AG08396 (cell line): ENCODE measurements at places on chromosomes 7 and 10.

GRCh38 chr10:59595593-59595992 is 114.1 kb downstream of the SLC16A9 start:
- no peak for DNase-seq

DNA sequence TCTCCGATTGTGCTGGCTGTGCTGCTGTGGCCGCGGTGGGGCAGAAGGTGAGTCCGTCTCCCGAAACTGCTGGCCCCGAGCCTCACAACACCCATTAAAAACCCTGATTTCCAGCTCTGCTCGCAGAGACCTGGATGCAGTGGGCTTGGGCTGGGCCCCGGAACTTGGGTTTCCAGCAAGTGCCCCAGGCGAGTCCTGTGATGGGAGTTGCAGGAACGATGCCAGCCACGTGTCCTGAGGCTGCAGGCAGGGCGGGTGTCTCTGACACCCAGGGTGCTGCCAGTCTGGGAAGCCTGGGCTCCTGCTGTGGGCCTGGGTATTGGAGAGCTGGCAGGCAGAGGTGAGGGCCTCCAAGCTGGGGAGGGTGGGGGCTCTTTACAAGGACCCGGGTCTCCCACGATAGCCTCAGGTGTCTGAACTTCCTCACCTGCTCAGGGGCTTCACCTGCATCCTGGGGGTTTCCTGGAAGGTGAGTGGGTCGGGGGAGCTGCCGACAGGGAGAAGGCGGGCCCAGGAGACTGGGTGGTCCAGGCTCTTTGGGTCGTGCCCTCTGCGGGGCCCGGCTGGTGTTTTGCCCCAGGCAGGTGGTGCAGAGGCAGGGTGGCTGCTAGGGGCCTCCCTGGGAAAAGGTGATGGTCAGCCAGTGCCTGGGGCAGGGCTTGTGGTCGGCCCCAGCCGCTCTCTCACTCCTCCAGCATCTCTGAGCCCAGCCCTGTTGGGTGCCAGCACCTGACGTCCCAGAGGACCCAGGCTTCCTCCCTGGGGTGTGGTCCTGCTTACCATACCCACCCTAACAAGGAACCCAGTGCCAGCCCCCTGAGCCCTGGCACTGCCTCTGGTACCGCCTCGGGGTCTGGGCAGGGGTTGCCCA is 180.3 kb downstream of the DNAJB6 start:
- DNase-seq, result no peak

DNA sequence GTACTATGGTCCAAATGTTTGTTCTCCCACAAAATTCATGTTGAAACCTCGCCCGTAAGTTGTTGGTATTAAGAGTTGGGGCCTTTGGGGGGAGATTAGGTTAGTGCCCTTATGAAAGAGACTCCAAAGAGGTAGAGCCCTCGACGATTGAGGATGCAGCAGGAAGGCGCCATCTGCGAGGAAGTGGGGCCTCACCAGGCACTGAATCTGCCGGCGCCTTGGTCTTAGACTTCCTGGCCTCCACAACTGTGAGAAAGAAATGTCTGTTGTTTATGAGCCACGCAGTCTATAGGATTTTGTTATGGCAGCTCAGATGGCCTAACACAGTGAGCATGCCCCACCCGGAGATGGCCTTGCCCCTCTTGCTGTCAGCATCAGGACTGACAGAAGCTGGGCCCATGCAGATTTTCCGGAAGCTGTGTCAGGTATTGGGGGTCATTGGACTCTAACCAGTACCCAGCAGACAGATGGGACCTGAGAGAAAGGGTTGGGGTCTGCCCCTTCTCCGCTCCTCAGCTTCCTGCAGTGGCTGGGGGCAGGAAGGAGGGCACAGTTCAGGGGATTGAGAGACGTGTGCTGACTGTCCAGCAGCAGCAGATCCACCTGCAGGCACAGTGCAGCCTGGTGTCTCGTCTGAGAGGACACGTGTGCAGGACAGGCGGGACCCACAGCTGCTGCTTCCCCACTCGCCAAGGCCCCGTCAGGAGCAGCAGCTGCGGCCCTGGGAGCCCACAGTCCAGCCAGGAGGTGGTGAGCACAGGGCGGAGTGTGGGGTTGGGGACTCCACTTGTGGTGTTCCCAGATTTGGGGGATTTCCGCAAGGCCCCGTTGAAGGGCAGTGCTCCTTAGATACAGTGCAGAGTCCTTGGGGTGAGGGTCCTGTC is 47.8 kb downstream of the MGMT start:
- DNase-seq, result no peak

DNA sequence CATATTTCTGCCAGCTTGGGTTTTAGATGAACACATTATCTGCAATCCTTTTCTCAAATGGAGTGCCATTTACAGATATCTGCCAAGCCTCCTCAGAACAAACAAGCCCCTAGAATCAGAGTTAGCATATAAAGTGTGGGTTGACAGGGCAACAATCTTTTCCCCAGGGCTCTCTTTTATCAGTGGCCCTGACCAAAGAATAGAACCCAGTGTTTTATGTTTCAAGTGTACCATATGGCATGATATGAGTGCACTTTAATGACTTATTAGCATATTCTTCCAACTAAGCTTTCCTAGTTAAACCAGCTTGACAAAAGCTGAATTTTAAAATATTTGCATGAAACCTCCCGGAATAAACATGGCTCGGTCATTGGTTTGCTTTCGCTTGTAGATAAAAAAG is 57.3 kb downstream of the EVX1 start:
- DNase-seq, result no peak

- DNase-seq, result no peak
These were observed 39.4 kb upstream of the NPFFR1 start for GRCh38 chr10:70323138-70323696.

DNA sequence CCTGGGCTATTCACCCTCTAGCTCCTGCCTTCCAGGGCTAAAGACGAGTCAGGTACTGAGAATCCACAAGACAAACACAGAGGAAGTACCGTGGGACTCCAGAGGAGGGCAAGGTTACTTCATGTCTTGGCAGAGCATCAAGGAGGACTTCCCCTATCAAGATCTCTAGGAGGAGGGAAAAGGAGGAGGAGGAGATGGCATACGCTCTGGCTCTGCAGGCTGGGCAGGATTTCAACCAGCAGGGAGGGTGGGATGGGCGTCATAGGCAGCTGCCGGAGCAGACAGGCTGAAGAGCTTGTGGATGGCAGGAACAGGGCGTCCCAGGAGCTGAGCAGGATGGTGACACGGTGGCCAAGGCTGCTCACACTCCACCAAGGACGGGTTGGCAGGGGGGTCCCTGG is 21.3 kb downstream of the MDH2 start:
- DNase-seq, result peak; percentile 81

DNA sequence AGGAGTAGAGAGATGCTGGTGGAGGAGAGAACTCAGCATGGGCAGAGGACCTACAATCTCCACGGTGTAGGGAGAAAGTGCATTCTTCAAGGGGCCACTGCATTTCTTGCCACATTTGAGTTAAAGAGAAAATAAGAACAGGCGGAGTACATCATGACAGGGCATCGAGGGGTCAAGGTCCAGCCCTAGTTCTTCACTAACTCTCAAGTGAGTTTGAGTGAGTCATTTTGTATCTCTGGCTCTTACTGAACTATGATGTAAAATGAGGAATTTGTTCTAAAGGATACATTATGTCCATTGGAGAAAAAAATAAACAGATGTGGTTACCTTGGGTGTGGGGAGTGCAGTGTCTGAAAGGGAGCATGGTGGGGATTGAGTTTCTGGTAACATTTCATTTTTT is 182.9 kb downstream of the XPNPEP1 start:
- no peak for DNase-seq

GRCh38 chr10:75475460-75476182 is 44.2 kb downstream of the LRMDA start:
- DNase-seq, result no peak

DNA sequence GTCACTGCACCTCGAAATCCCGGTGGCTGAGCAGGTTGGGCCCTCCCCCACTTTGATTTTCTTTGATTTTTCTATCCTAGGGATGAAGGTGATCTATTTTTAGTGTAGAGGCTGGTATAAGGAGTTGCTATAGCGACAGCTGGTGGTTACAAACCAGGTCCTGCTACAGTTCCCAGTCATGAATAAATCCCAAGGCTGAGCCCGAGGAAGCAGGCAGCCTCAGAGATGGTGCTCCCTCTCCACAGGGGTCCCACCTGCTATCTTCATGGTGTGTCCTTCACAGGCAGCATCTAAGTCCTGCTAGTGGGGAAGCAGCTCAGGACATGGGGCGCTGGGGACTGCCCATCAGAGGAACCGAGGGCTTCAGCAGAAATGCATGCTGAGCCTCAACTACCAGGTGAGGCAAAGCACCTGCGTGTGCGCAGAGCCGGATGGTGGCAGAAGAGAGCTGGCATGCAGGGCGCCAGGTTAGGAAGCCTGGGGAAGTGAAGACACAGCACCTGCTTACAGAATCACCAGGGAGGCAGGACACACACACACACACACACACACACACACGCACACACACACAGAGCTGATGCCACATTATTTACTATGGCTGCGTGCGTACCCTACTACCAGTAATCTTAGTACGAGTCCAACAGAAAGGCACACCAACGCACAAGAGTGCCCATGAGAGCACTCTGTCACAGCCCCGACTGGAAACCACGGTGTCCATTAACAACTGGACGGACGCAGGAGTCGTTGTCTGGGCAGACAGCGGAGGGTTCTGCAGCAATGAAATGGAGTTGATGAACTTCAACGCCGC is 150.9 kb downstream of the PRKAG2 start:
- DNase-seq, result no peak

- no peak for DNase-seq
These were observed 242.2 kb downstream of the HGF start for GRCh38 chr7:81527651-81528050.

GRCh38 chr10:20256969-20257368 is 440.7 kb downstream of the PLXDC2 start:
- DNase-seq, result no peak

- no peak for DNase-seq
These were observed 5.3 kb upstream of the ALDH18A1 start for GRCh38 chr10:95661818-95662217.

GRCh38 chr7:16398146-16399017 is 23.0 kb downstream of the CRPPA start:
- no peak for DNase-seq

DNA sequence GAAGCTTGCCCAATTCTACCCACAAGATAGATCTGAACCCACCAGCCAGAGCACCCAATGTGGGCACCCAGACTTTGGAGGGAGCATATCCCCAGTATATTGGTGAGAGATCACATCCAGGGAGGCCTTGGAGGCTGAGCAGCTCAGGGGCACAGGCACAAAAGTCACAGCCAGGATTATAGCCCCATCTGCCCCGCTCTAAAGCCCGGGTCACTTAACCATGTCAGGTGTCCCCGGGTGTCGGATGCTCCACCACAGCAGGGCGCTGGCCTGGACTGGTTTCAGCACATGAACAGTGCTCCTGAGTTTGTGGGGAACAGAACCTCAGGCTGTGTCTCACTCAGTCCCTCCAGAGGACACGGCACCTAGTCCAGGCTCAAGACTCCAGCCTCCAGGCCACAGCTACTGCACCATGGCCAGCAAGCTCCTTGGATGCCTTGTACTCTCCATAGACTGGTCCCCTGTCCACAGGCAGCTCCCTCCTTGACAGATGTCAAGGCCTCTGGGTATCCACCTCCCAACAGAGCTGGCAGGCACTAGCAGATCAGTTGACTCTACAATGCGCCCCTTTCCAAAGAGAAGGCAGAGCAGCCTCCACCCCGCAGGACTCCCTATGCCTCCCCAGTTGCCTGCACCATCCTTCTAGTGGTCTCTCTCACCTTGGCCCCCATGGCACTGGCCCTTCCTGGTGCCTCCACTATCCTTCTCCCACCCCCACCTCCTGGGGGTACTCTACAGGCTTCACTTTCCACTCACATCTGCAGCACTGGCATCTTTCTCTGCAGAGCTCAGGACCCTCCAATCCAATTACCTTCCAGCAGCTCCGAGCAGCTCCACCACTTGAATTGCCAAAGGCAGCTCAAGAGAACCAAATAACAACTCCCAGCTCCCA is 306.0 kb downstream of the GRID1 start:
- DNase-seq, result no peak

- DNase-seq, result no peak
These were observed 44.6 kb downstream of the WDR37 start for GRCh38 chr10:1100691-1101368.

DNA sequence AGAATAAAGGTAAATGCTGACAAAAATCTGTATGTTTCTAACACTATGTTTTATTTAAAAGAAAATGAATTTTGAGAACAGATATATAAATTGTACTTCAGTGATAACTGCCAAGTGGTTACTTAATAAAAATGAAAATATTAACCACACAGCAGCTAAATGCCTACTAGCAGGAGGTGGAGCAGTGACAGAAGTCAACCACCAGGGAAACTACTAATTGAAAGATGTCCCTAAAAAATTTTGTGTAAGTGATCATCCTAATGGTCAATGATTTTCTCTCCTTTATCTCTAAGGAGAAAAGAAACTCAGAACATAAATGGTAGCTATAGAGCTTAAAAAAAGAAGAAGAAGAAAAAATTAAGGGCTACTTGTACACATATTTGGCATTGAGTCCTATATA is 22.9 kb downstream of the WNT16 start:
- DNase-seq, result no peak

GRCh38 chr10:27997865-27998177 is 1.1 kb downstream of the ODAD2 start:
- no peak for DNase-seq

GRCh38 chr10:43082087-43082486 is 5.2 kb downstream of the RET start:
- DNase-seq, result no peak

- DNase-seq, result no peak
These were observed 14.9 kb upstream of the SP4 start for GRCh38 chr7:21412957-21413356.

DNA sequence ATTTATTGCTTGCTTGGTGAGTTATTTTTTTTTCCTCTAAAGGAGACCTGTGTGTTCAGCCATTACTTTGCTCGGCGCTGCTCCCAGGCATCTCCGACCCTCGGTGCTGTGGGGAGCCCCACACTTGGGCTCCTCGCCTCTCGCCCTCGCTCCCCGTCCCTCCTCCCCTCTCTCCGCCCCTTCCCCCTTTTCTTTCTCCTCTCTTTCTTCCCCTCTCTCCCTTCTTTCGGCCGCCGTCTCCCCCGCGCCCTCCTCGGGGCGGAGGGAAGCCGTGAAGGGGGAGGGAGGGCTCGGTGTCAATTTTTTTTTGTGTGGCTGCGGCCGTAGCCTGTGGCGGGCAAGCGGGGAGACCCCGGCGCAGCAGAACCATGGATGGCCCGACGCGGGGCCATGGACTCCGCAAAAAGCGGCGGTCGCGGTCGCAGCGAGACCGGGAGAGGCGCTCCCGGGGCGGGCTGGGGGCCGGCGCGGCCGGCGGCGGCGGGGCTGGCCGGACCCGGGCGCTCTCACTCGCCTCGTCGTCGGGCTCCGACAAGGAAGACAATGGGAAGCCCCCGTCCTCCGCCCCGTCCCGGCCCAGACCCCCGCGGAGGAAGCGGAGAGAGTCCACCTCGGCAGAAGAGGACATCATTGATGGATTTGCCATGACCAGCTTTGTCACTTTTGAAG is 1.1 kb downstream of the AUTS2 start:
- peak; percentile 33 for DNase-seq

GRCh38 chr10:29731760-29732159 is 97.0 kb upstream of the SVIL start:
- no peak for DNase-seq

GRCh38 chr10:115857856-115858255 is 415.1 kb downstream of the GFRA1 start:
- DNase-seq, result no peak
